ENCODE measurements at places on chromosomes 13 and 19. TPM values are rescaled to one million over a fixed set of nuclear protein-coding genes. Genes with fewer than 3 reads are reported as not detected.
A peak's percentile ranks its signal among the peaks of the same experiment; 100 is the strongest.

GRCh38 chr19:4329858-4330257 lies 8.8 kb downstream of the STAP2 start:
- H3K27me3 ChIP-seq = peaks cover 8% of the 10 kb centered on the region
- DNase-seq = no peak
- peaks cover 2% of the 10 kb centered on the region for H3K36me3 ChIP-seq
- H3K27ac ChIP-seq = no peak overlapping the region

Gene CBY2
- total RNA-seq = not detected

Gene SPIB
- 0.66 TPM for total RNA-seq

- H3K4me1 ChIP-seq = no peaks in the 10 kb centered on the region
- DNase-seq = no peak
- H3K27me3 ChIP-seq = no peaks in the 10 kb centered on the region
Measured at GRCh38 chr13:103100830-103101229, 34.6 kb upstream of the SLC10A2 start.

- H3K36me3 ChIP-seq = no peaks in the 10 kb centered on the region
- no peak overlapping the region for H3K4me3 ChIP-seq
- no peak for DNase-seq
- no peak overlapping the region for H3K27ac ChIP-seq
Measured at GRCh38 chr13:77565635-77566034, 30.1 kb downstream of the SCEL start.

DNA sequence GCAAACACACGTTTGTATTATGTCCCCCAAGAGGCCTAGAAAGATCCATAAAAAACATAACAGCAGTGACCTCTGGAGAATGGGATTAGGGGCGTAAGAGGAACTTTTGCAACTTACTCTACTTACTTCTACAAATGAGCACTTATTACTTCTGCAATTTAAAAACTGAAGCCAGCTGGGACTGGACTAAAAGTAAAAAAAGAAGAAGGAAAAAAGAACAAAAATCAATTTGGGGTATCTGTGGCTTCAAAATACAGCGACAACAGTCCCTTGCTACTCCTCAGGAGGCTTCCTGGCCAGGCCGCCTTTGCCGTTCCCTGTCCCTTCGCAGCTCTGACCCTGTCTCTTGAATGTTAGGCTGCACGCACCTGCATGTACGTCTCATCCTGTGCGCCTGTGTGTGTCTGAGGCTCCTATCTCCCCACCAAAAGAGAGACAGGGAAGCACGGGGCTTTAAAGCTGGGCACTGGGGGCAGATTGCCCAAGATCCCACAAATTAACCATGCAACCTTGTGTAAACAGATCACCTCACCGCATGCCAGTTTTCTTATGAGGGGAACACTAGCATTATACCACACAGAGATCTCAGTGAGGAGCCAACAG lies 12.1 kb upstream of the FKRP start:
- no peaks in the 10 kb centered on the region for H3K27me3 ChIP-seq
- peaks cover 18% of the 10 kb centered on the region for H3K36me3 ChIP-seq
- H3K4me3 ChIP-seq = no peak overlapping the region
- no peak overlapping the region for H3K27ac ChIP-seq
- no peak for DNase-seq

DNA sequence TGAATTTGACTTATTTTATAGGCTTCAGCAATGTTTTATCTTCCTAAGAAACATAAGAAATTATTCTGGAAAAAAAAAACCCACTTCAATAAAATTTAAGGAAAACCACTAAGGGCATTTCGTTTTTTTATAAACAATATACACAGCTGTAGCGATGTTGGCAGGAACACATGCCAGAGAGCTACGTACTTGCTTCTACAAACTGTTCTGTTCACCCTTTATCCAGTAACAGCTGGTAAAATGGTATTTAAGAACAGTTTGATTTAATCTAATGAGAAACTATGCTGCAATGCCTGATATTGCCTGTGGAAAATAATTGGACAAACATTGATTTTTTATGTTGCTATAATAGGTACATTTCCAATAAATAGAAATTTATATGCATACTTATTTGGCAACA lies 137.2 kb upstream of the DACH1 start:
- H3K4me3 ChIP-seq = no peak overlapping the region
- no peaks in the 10 kb centered on the region for H3K27me3 ChIP-seq
- no peaks in the 10 kb centered on the region for H3K4me1 ChIP-seq
- DNase-seq = no peak
- no peaks in the 10 kb centered on the region for H3K36me3 ChIP-seq

DNA sequence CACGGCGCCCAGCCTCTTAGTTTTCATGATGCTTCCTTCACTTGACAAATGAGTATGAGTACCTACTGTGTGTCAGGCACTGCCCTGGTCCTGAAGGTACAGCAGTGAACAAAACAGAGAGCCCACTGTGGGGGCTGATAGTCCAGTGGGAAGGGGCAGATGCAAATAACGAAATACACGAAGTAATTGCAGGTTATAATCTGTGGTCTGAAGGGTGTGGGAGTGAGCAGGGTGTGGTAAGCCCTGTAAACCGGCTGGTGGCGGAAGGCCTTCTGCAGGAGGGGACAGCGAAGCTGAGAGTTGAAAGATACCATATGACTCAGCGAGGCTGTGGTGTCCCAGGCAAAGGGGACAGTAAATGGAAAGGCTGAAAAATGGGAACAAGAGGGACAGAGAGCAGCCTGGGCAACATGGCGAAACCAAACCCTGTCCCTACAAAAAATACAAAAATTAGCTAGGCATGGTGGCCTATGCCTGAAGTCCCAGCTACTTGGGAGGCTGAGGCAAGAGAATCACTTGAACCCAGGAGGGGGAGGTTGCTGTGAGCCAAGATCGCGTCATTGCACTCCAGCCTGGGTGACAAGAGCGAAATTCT lies 60.5 kb downstream of the MAP4K1 start:
- H3K27ac ChIP-seq = peak overlapping the region; percentile 95
- peak overlapping the region; percentile 69 for H3K4me3 ChIP-seq
- peak; percentile 91 for DNase-seq
- H3K27me3 ChIP-seq = peaks cover 7% of the 10 kb centered on the region
- peaks cover 3% of the 10 kb centered on the region for H3K36me3 ChIP-seq

DNA sequence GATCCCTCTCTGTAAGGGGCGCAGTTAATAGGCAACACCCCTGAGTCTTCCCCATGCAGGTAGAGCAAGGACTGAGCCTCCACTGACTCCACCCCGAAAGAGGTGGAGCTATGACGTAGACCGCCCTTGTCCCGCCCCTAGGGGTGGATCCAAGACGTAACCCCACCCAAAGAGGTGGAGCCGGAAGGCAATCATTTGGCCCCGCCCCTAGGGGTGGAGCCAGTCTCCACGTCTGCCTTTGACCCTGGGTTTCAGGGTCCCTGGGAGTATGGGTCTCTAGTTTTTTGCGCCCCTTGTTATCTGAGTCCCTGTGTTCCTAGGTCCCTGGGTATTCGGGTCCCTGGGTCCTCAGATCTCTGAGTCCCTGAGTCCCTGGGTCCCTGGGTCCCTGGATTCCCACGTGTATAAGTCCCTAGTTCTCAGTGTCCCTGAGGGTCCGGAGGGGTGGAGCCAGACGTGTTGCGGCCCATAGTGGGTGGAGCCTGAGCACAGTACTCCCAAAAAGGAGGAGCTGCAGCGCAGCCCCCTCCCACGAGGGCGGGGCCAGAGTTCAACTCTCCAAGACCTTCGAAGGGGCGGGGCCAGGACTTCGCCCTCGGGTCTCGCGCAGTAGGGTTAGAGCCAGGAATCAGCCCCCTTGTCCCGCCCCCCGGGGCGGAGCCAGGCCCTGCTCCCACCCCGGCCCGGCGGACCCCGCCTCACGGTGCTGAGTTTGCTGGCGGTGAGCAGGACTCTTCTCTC lies 5.3 kb downstream of the DENND1C start:
- H3K4me3 ChIP-seq = no peak overlapping the region
- H3K27me3 ChIP-seq = no peaks in the 10 kb centered on the region
- H3K4me1 ChIP-seq = peaks cover 19% of the 10 kb centered on the region
- DNase-seq = peak; percentile 76

- H3K27ac ChIP-seq = no peak overlapping the region
- H3K27me3 ChIP-seq = no peaks in the 10 kb centered on the region
- H3K4me3 ChIP-seq = no peak overlapping the region
Measured at GRCh38 chr19:3692141-3693024, 7.9 kb downstream of the PIP5K1C start.

GRCh38 chr13:21516805-21517204 lies 57.7 kb upstream of the ZDHHC20 start:
- peaks cover 14% of the 10 kb centered on the region for H3K36me3 ChIP-seq
- no peaks in the 10 kb centered on the region for H3K4me1 ChIP-seq
- no peak overlapping the region for H3K4me3 ChIP-seq
- H3K27ac ChIP-seq = no peak overlapping the region
- H3K27me3 ChIP-seq = no peaks in the 10 kb centered on the region
- DNase-seq = no peak

Measured in activated CD8-positive, alpha-beta memory T cell treated with anti-CD3 and anti-CD28 coated beads, Interleukin-2, amount 10 ng/mL, durations not matched to agents 7 days and 5 days (primary cell).